ENCODE measurements at places on chromosomes 7 and 10.
A peak's percentile ranks its signal among the peaks of the same experiment; 100 is the strongest.

DNA sequence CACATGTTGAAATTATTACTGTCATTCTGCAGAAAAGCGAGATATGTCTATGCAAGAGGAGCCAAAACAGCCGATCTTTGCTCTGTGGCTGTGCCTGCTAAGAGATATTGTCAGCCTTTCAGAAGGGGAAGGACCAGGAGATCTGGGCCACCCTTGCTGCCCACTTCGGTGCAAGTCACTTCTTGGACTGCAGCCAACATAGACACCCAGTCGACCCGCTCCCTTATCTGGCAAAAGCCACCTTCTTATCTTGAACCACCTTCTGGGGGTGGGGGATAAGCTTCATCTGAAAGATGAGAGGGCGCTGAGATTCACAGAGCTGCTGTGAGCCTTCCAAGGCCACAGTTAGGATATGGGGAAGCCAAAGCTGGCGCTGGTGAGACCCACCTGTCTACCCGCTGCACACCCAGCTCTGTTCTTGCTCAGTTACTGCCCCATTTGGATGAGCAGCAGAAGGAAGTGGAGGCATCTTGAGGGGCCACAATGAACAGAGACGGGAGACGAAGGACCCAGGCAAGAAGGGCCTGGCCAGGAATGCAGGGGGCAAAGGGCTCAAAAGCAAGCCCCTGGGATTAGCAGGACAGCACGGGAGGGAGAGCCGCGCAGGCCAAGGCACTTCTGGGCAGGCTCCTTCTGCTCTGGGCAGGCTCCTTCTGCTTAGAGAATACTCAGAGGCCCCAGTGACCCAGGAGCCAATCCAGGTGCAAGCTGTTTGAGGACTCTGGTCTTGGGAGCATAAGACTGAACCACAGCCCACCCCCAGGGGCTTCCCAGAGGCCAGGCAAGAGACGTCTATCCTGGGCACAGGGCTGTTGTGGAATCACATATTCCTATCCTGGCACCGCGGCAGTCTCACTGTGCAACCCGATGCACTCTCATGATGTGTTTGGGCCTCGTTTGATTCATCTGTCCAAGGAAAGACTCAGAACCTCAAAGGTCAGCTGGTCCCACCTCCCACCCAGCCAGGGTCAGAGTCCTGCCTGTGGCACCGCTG is 38.4 kb upstream of the NPFFR1 start:
- DNase-seq, result no peak
- no peaks in the 10 kb centered on the region for H3K4me1 ChIP-seq
- H3K36me3 ChIP-seq, result no peaks in the 10 kb centered on the region
- H3K27me3 ChIP-seq, result no peaks in the 10 kb centered on the region

GRCh38 chr7:132942701-132943100 is 139.2 kb downstream of the CHCHD3 start:
- no peaks in the 10 kb centered on the region for H3K36me3 ChIP-seq
- no peaks in the 10 kb centered on the region for H3K27me3 ChIP-seq
- no peak overlapping the region for H3K27ac ChIP-seq
- DNase-seq, result no peak

DNA sequence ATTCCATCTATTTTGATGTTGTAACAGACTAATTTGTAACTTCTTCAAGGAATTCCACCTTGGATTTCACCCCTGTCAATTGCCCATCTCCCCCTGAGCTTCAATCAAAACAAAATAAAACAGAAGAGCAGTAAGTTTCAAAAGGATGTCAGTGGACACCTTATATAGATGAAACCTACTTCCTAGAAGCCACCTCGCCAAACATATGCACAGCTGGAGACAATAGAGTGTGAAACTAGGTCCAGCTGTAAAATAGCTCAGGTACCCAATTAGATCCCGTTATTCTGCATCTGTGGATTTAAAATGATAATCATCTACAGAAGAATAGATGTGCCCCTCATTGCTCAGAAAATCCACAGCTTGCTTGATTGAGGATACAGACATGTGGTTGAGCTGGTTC is 598.6 kb downstream of the SH2D4B start:
- no peaks in the 10 kb centered on the region for H3K27me3 ChIP-seq
- no peaks in the 10 kb centered on the region for H3K4me1 ChIP-seq
- no peak for DNase-seq
- no peak overlapping the region for H3K27ac ChIP-seq
- no peak overlapping the region for H3K4me3 ChIP-seq

DNA sequence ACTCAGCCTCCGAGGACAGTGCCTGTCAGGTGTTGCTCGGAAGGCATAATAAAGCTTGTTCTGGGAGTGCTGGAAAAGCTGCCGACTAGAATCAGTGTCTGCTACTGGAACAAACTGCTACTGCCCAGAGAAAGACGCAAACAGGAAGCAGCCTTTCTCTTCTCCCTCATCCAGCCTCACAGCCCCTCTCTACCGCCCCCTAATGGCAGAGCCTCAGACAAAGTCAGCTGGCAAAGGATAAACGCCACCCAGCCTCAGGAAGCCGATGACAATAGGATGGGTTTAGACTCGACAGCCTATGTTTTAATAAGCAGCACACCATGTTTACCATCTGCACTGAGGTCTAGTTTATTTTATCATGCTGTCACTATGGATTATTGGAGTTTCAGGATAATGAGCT is 169.5 kb upstream of the LYZL1 start:
- no peak overlapping the region for H3K27ac ChIP-seq
- H3K36me3 ChIP-seq, result no peaks in the 10 kb centered on the region
- no peak for DNase-seq
- no peak overlapping the region for H3K4me3 ChIP-seq

GRCh38 chr7:64602086-64602485 is 39.2 kb upstream of the ZNF680 start:
- no peaks in the 10 kb centered on the region for H3K4me1 ChIP-seq
- no peak overlapping the region for H3K4me3 ChIP-seq
- H3K27me3 ChIP-seq, result no peaks in the 10 kb centered on the region
- no peaks in the 10 kb centered on the region for H3K36me3 ChIP-seq
- H3K27ac ChIP-seq, result no peak overlapping the region
- no peak for DNase-seq

DNA sequence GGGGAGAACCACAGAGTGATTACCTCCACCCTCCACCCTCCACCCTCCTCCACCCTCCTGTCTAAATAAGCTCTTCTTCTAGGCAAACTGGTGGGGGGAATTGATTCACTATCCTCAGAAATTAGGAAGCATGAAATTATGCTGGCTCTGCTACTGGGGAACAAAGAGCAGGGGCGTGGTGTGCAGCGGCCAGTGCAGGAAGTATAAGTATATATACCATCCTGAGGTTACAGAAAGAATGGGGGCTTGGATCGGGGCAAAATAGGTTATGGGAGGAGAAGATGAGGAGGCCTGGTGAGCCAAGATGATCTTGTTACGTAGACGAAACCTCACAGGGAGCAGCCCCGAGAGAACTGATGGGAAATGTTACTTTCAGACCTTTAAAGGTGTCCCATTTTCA is 49.1 kb downstream of the SYPL1 start:
- no peak for DNase-seq
- no peaks in the 10 kb centered on the region for H3K27me3 ChIP-seq
- no peak overlapping the region for H3K4me3 ChIP-seq
- H3K4me1 ChIP-seq, result peaks cover 7% of the 10 kb centered on the region

DNA sequence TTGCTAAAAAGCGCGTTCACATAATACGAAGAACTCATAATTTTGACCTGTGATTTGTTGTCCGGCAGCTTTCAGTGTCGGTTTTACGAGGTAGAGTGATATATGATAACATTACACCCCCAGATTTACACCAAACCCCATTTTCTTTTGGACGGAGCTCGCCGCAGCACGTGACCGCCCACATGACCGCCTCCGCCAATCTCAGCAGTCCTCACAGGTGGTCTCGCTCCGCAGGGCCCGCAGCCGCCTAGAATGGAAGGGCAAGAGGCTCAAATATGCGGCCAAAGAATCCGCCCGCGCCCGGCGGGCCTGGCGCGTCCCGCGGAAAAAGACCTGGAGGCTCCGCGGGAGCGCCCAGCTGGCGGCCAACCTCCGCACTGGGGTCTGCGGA is at the start of gene HOXA7:
HOXA7 (minus strand) TSS at position 168 of the 391 bp plus-strand sequence; CDS start at position 38, 130 bp downstream.
- H3K27me3 ChIP-seq, result no peaks in the 10 kb centered on the region
- peak within 1 kb of the TSS; percentile 82 for H3K4me3 ChIP-seq
- H3K27ac ChIP-seq, result peak within 1 kb of the TSS; percentile 68
- H3K36me3 ChIP-seq, result no peaks in the 10 kb centered on the region

DNA sequence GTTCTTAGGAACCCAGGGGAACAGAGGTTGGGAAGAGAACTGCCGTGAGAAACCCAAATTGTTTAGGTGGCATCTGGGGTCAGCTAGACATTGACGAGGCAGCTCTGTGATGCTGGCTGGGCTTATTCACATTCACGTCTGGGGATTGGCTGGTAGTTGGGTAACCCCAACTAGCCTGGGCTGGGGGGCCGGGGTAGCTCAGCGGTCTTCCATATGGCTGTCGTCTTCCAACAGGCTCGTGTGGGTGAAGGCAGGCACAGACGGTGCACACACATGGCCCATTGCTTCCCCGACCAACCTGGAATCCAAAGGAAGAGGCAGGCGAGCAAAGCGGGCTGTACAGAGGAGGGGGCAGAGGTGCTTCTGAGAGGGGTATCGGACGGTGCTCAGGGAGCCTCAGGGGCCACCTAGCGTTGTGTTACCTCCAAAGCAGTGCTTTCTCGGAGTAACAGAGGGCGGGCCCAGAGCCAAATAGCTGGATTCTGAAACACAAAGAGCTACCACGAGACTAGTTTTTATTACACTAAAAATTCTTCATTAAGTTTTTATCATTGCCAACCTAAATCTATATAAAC is 34.5 kb downstream of the MKI67 start:
- H3K4me1 ChIP-seq, result no peaks in the 10 kb centered on the region
- H3K36me3 ChIP-seq, result no peaks in the 10 kb centered on the region
- H3K27me3 ChIP-seq, result no peaks in the 10 kb centered on the region

GRCh38 chr7:127256041-127256725 is 3.4 kb upstream of the GRM8 start:
- H3K27ac ChIP-seq, result no peak overlapping the region
- H3K4me3 ChIP-seq, result no peak overlapping the region
- DNase-seq, result no peak
- no peaks in the 10 kb centered on the region for H3K36me3 ChIP-seq
- peaks cover 13% of the 10 kb centered on the region for H3K4me1 ChIP-seq

GRCh38 chr7:72394016-72394415 is 18.1 kb downstream of the CALN1 start:
- no peaks in the 10 kb centered on the region for H3K27me3 ChIP-seq
- no peak overlapping the region for H3K27ac ChIP-seq
- no peak overlapping the region for H3K4me3 ChIP-seq
- no peaks in the 10 kb centered on the region for H3K4me1 ChIP-seq
- no peak for DNase-seq

- no peaks in the 10 kb centered on the region for H3K36me3 ChIP-seq
- H3K27ac ChIP-seq, result no peak overlapping the region
- peak; percentile 61 for DNase-seq
- no peaks in the 10 kb centered on the region for H3K4me1 ChIP-seq
- no peak overlapping the region for H3K4me3 ChIP-seq
Measured at GRCh38 chr7:935164-935873, 19.2 kb downstream of the ADAP1 start.

GRCh38 chr7:27251652-27252590 is 9.3 kb downstream of the EVX1 start:
- peak; percentile 60 for DNase-seq
- H3K4me1 ChIP-seq, result peaks cover 8% of the 10 kb centered on the region
- H3K4me3 ChIP-seq, result peak overlapping the region; percentile 36
- H3K27ac ChIP-seq, result no peak overlapping the region

GRCh38 chr7:3953133-3953532 is 652.1 kb downstream of the SDK1 start:
- H3K4me1 ChIP-seq, result no peaks in the 10 kb centered on the region
- no peak overlapping the region for H3K4me3 ChIP-seq
- H3K27ac ChIP-seq, result no peak overlapping the region
- no peaks in the 10 kb centered on the region for H3K27me3 ChIP-seq
- peak; percentile 12 for DNase-seq
- H3K36me3 ChIP-seq, result peaks cover 12% of the 10 kb centered on the region

GRCh38 chr7:139673230-139673629 is 104.6 kb downstream of the HIPK2 start:
- no peak overlapping the region for H3K27ac ChIP-seq
- no peak for DNase-seq
- no peaks in the 10 kb centered on the region for H3K4me1 ChIP-seq
- no peak overlapping the region for H3K4me3 ChIP-seq
- peaks cover 8% of the 10 kb centered on the region for H3K36me3 ChIP-seq
- H3K27me3 ChIP-seq, result no peaks in the 10 kb centered on the region

GRCh38 chr7:126689037-126689436 is 563.7 kb downstream of the GRM8 start:
- H3K27ac ChIP-seq, result no peak overlapping the region
- H3K4me3 ChIP-seq, result no peak overlapping the region
- H3K36me3 ChIP-seq, result no peaks in the 10 kb centered on the region
- H3K4me1 ChIP-seq, result no peaks in the 10 kb centered on the region

DNA sequence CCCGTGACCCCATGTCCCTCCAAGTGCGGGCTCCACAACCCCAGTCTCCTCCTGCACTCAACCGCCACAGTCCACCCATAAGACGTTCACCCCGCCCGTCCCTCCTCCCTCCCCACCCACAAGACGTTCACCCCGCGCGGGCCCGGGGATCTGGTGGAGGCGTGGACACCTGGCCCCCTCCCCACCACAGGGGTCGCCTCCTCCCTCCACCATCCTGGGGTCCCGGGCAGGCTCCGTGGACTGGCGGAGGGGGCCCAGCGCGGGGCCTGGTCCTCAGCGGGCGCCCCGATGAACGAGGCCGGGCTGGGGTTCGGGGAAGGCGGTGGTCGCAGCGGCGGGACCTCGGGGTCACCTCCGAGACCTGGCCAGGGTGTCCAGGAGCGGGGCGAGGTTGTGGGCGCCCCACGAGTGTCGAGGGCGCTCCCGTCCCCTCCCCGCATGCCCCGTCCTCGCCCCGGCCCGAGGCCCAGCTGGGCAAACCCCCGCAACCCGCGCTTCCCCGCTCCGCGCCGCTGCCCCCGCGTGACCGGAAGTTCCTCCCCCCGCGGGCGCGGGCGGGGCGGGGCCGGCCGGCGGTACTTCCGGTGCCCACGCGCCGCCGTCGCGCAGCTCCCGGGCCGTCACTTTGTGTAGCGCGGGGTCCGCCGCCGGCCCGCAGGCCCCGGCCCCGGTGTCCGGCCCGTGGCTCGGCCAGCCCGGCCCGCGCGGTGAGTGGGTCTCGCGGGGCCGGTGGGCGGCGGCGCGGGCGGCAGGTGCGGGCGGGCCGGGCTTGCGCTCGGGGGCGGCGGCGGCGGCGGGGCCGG is at the start of gene ZNF316:
ZNF316 (plus strand) TSS at position 578 of the 803 bp plus-strand sequence. CDS start 5,092 bp downstream, outside the sequence.
- H3K4me1 ChIP-seq, result peaks cover 12% of the 10 kb centered on the region
- no peak for DNase-seq
- H3K27me3 ChIP-seq, result no peaks in the 10 kb centered on the region
- H3K27ac ChIP-seq, result peak within 1 kb of the TSS; percentile 82
- peak within 1 kb of the TSS; percentile 99 for H3K4me3 ChIP-seq
- peaks cover 16% of the 10 kb centered on the region for H3K36me3 ChIP-seq

- no peak overlapping the region for H3K27ac ChIP-seq
- no peaks in the 10 kb centered on the region for H3K4me1 ChIP-seq
- H3K27me3 ChIP-seq, result no peaks in the 10 kb centered on the region
- DNase-seq, result no peak
- no peak overlapping the region for H3K4me3 ChIP-seq
Measured at GRCh38 chr10:61225939-61226338, 227.2 kb downstream of the TMEM26 start.

DNA sequence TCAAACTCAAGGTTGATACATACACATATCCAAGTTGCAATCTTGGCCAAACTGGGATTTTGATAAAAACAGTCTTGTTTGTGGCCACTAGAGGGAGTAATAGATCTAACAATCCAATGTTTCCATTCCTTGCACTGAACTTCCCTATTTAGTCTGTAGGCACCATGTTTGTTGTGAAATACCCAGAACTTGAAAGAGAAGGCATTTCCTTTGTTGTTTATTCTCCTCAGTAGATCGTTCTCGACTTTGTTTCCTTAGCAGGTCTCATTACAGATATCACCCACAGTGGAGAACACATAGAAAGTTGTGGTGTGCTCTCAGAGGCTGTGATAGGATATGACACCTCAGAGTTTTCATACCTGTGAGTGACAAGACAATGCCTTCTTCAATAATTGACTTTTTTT is 70.3 kb upstream of the MXI1 start:
- peaks cover 15% of the 10 kb centered on the region for H3K4me1 ChIP-seq
- H3K4me3 ChIP-seq, result no peak overlapping the region
- DNase-seq, result no peak
